Pulmonary artery endothelial cell (primary cell): ENCODE measurements at places on chromosomes 7 and 10.

- DNase-seq: no peak
Measured at GRCh38 chr10:18400906-18401245, 250.5 kb downstream of the NSUN6 start.

DNA sequence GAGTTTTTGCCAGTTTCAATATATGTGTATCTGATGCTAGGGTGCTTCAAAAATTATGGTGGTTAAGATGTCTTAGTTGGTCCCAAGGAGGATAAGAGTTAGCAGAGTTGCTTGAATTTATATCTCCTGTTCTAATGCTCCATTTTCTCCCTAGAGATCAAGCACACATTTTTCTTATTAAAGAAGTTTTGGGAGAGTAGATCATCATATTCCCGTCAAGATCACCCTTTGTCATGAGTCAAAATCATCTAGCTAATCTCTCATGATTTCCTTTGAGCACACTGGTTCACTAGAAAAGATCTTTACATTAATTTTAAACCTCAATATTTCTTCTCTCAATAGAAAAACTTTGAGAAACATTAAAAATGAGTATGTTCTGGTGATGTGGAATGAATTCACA lies 429.9 kb upstream of the SEMA3A start:
- no peak for DNase-seq

- DNase-seq: no peak
Measured at GRCh38 chr7:143510854-143511592, 33.4 kb downstream of the TAS2R41 start.

GRCh38 chr7:85702348-85702747 lies 515.5 kb upstream of the SEMA3D start:
- no peak for DNase-seq

GRCh38 chr7:142457146-142457703 lies 199.4 kb upstream of the PRSS58 start:
- no peak for DNase-seq
